ENCODE measurements at places on chromosomes 13 and 19.
A peak's percentile ranks its signal among the peaks of the same experiment; 100 is the strongest.

GRCh38 chr13:109785892-109786450, 412 bp downstream of the IRS2 start:
- DNase-seq, result no peak

DNA sequence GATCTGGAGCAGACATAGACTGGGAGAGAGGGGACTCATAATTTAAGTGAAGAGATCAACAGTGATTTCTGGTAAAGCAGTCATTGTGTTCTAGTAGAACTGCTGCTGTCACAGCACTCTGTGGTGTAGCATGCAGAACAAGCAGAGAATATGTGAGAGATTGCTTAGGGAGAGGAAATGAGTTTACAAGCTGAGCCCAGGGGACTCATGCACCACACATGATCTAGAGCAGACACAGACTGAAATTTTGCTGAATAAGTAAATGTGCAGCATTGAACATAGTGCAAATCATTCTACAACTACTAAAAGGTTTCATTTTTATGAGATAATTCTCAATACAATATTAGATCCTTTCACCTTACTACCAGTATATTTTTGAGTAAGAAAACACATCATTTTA, 125.7 kb downstream of the MYO16 start:
- no peak for DNase-seq

DNA sequence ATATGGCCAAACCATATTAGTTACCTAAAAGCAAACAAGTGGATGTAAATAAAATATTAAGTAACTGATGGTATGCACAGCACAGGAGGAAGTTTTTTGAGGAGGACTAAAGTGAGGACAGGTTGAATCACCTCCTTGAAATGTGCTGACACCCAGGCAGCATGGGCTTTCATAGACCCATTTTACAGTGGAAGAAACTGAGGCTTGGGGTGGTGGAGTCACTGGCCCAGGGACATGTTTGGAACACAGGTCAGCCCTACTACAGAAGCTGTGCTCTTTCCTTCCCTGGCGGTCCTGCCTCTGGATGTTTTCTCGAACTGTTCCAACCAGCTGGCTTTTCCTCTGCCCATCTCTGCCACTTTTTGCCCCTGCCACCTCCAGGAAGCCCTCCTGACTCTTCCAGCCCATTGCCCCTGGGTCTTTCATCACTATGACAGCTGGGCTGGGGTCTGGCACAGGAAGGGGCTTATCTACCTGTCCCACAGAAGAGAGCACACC, 11.2 kb upstream of the PTPRS start:
- no peak for DNase-seq

DNA sequence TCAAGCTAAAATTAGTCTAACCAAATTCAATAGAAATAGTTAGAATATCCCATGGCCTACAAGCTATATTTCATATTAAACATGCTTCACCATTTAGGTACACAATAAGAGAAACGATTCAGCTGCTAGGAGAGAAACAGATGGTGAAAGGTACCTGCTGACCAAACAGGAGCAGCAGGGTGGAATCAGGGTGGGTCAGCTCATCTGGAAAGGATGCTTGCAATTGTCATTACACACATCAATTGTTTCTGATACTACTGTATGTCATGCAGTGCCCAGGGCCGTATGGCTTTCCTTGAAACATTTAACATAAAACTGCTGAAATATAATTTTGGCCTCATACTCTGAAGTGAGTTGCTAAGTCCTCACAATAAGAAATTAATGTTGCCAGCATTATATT, 776.0 kb downstream of the DACH1 start:
- no peak for DNase-seq

DNA sequence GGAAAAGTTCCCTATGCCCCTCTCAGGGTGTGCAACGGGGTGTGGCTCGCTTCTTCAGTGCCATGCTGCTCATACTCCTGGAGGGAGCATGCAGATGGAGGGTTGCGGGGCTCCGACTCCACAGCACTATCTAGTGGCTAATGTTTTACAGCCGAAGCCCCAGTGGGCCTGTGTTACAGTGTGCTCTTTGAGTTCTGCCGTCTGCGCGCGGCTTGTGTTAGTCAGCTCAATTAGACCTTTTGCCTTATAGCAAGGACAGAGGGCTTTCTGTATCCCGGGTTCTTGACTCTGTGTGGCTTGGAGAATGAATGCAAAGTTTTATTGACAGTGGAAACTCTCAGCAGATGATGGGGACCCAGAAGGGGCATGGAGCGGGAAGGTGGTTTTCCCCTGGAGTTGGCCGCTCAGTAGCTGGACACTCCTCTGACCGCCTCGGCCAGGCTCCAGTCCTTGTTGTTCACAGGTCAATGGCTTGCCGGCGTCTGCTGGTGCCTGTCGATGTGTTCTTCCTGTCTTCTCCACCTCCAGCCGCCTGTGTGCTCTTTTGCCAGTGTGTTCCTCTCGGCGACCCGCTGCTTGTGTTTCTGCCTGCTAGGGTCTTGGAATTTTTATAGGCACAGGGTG, 383.4 kb downstream of the LMO7 start:
- peak; percentile 48 for DNase-seq

- peak; percentile 89 for DNase-seq
Observed at GRCh38 chr19:3360421-3361383, 5.7 kb upstream of the NFIC start.

GRCh38 chr13:111302045-111302726, 18.3 kb upstream of the TEX29 start:
- DNase-seq, result no peak

DNA sequence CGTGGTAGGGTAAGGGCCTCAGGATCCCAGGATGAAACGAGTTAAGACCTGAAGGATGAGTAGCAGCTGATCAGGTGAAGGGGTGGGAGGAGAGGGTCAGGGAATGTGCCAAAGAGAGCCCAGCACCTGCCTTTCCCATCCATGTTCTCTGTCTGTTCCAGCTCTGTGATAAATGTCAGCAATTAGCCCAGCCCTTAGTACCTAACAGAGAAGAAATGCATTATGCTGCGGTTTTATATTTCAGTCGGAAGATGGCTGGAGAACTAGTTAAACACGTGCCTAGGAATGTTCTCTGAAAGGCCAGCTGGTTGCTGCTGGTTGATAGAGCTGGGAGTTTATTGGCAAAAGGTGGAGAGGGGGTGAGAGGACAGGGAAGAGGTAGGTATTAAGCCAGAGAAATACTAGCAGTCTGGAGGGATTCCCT, 268.2 kb downstream of the SHISA2 start:
- no peak for DNase-seq

GRCh38 chr19:48872884-48873475, 759 bp downstream of the PPP1R15A start:
- peak; percentile 94 for DNase-seq

GRCh38 chr13:73571376-73571775, 512.6 kb downstream of the KLF5 start:
- no peak for DNase-seq

DNA sequence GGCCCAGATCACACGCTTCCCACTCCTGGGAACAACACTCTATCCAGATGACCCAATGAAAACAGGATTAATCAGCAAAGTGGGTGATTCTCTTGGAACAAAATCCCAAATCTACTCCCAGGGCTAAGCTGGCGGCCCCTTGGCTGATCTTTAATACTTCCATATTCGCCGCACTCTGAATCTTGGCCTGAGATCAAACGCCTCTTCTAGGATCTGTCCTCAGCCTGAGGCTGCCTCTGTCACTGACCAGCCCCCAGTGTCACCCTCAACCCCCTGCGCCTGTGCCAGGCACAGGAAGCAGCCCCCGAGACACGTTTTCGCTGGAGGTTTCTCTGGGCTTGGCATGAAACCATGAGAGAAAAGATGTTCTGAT, 2.4 kb upstream of the CTXN1 start:
- DNase-seq, result peak; percentile 63

DNA sequence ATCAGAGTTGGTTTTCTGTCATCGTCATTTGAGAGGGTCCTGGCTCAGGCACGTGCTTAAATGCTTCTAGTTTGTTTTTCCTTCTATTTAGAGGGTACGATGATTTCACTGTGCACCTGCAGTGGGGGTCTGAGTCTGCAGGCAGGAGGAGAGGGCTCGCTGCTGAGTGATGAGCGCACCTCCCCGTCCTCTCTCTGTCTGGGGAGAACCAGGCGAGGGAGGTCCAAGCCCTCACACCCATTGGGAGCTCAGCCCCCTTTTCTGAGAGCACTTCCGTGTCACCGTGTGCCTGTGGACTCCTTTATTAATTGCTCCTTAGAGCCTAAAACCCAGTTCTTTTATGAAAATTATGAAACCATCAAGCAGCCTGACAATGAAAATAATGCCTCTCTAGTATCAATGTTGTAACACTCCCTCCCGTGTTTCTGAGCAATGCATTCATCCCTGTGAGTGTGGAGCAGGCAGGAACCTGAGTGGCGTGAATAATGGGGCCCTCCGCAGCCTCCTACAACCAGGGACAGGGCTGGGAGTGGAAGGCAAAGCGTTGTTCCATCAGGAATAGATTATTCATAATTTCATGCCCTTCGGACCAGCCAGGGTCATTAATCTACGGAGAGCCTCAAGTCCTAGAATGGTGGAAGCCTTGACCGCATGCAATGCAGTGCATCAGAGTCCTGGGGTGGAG, 191.6 kb downstream of the UQCRFS1 start:
- no peak for DNase-seq

- no peak for DNase-seq
Observed at GRCh38 chr19:10209315-10209714, 14.6 kb upstream of the DNMT1 start.

DNA sequence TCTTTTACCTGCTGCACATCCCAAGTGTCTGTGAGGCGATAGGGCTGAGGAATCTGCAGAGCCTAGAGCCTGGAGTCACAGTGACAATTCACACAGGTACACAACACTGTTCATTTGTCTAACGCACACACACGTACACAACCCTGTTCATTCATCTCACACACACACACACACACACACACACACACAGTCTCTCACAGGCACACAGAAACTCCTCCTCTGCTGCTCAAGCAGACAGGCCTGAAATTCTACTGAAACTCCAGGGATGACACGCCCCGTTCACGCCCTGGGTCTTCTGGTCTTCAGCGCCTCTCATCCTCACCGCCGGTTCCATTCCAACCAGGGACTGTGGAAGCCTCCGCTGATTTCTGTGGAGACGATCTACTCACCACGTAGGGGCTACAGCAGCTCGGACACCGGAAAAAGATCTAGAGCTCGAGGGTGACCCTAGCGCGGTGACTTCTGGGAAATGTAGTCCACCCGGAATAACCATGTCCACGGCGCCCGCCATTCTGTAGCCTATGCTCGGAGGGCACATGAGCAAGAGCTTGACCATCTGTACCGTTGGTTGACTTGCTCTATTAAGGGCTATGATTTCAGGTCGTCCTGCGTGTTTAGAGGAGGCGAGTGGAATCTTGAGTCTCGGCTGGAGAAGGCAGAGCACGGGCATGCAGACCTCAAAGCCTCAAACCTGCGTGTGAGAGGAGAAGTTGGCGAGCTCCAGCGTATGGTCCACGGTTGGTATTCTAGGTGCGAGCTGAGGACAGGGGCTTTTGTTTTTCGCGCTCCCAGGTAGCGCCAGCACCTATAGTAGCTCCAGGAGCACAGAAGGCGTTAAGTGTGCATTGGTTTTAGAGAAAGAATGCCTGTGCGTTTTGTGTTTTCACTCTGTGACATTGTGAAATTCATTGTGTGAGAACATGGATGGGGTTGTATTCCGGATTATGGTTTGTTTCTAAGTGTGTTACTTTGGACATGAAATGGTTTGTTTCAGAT, 33.4 kb downstream of the ZNF45 start:
- peak; percentile 85 for DNase-seq

- no peak for DNase-seq
Observed at GRCh38 chr13:68026077-68026476, 795.9 kb upstream of the PCDH9 start.

- no peak for DNase-seq
Observed at GRCh38 chr19:38711726-38712153, 32.5 kb downstream of the CAPN12 start.

GRCh38 chr19:4911314-4911713, 2.0 kb downstream of the UHRF1 start:
- no peak for DNase-seq

GRCh38 chr13:20828539-20829364, 55.0 kb upstream of the EEF1AKMT1 start:
- no peak for DNase-seq

DNA sequence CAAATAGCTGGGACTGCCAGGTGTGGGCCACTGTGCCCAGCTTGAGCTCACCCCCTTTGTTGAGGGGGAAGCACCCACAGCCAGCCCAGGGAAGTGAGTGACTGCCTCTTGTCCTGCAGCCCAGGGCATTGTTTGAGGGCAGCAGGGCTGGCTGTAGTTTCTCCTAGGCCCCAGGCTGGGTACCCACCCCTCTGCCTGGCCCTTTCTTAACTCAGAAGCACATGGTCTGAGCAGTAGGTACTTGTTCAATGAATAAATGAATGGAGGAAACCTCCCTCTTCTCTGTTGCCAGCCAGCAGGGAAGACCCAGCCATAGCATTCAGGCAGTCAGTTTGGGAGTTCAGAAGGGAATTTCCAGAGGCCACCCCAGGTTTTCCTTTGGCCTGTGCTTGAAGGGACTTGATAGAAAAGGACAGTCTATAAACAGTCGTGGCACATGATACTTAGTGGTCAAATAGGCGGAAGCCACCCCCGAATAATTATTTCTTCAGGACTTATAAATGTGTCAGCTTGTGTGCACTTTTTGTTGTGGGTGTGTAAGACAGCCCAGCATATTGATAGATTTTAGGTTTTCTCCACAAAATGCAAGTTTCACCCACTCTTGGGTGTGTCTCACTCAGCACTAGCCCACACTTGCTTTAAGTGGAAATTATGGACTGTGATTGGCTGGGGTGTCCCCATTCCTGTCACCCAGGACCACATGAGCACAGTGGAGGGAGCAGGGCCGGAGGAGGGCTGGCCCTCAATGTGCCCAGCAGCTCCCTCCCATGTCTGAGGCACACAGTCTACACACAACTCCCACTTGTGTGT, 33.1 kb downstream of the GATAD2A start:
- no peak for DNase-seq

GRCh38 chr13:83691966-83692365, 190.3 kb downstream of the SLITRK1 start:
- no peak for DNase-seq

- DNase-seq, result no peak
Observed at GRCh38 chr13:93338906-93339305, 112.3 kb downstream of the GPC6 start.

GRCh38 chr19:51493776-51494175, 7.8 kb downstream of the SIGLEC12 start:
- no peak for DNase-seq

DNA sequence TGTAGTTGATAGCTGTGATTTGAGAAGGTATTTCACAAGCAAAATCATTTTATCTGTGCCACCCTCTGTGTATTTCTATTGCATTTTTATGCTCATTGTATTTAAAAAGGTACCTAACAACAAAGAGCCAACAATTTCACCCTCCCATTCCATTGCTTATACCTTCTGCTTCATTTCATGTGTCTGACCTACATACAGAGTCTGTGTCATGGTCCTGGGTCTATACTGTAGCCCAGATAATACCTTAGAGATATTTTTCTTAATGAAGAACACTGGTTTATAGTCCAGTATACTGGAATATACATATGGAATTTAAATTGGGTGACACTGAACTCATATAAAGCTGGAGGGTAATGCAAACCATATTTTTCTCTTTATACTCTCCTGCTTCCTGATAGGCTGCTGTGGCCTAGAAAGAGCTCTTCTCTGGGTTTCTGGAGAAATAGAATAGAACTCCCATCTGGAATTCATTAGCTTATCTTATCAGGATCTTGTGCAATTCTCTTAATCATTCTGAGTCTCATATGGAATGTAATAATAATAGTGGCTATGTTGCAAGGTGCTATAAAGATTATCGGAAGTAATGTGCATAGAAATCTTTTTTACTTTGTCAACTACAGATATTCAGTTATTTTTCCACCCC, 31.8 kb upstream of the SPART start:
- no peak for DNase-seq

GRCh38 chr13:84649853-84650252, 767.6 kb upstream of the SLITRK1 start:
- no peak for DNase-seq

GRCh38 chr19:35513628-35514281, at the start of gene DMKN:
Gene DMKN, minus strand, starts transcription at chr19:35513649. Its CDS starts 174 bp downstream, at chr19:35513475.
- no peak for DNase-seq
